Stimulated activated CD4-positive, alpha-beta T cell treated with anti-CD3 and anti-CD28 coated beads, Interleukin-1b, Interleukin-23, amount 100 ng/mL, for 1 hour (primary cell): ENCODE measurements at places on chromosomes 4 and X.

GRCh38 chrX:101450085-101450484 lies 35.2 kb upstream of the ARMCX4 start:
- no peak for DNase-seq

DNA sequence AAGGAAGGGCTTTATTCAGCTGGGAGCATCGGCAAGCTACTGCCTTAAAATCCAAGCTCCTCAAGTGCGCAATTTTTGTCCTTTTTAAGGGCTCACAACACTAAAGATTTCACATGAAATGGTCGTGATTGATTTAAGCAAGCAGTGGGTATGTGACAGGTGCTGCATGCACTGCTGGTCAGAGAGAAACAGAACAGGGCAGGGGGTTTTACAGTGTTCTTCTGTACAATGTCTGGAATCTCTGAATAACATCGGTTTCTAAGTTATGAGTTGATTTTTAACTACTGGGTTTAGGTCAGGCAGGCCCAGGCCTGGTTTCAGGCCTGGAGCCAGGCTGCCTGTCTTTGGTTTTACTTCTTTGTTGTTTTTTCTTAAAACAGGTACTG lies 6.0 kb downstream of the UGT2B17 start:
- no peak for DNase-seq

DNA sequence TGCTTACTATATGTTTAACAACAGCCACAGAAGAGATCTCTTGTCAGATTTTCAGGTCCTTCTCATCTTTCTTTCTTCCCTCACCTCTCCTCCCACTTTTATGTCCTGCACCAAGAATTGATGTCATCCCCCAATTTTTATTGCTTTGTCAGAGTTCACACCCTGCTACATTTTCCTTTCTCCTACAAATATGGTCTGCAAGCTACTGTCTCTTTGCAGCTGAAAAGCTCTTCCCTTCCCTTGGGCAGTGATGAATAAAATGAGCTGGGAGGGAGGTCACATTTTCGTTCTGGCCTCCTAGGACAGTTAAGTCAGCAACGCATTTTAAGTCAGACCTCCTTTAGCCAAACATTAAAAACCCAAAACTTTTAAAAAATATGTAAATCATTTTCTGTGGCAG lies 26.7 kb upstream of the VEGFD start:
- DNase-seq = no peak

- no peak for DNase-seq
Observed at GRCh38 chr4:41172786-41173185, 41.6 kb downstream of the APBB2 start.

DNA sequence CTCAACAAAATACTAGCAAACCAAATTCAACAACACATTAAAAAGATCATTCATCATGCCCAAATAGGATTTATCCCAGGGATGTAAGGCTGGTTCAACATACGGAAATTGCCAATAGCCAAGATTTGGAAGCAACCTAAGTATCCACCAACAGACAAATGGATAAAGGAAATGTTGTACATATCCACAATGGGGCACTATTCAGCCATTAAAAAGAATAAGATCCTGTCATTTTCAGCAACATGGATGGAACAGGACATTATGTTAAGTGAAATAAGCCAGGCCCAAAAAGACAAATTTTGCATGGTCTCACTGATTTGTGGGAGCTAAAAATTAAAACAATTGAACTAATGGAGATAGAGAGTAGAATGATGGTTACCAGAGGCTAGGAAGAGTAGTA lies 82.0 kb upstream of the FAM241A start:
- no peak for DNase-seq

DNA sequence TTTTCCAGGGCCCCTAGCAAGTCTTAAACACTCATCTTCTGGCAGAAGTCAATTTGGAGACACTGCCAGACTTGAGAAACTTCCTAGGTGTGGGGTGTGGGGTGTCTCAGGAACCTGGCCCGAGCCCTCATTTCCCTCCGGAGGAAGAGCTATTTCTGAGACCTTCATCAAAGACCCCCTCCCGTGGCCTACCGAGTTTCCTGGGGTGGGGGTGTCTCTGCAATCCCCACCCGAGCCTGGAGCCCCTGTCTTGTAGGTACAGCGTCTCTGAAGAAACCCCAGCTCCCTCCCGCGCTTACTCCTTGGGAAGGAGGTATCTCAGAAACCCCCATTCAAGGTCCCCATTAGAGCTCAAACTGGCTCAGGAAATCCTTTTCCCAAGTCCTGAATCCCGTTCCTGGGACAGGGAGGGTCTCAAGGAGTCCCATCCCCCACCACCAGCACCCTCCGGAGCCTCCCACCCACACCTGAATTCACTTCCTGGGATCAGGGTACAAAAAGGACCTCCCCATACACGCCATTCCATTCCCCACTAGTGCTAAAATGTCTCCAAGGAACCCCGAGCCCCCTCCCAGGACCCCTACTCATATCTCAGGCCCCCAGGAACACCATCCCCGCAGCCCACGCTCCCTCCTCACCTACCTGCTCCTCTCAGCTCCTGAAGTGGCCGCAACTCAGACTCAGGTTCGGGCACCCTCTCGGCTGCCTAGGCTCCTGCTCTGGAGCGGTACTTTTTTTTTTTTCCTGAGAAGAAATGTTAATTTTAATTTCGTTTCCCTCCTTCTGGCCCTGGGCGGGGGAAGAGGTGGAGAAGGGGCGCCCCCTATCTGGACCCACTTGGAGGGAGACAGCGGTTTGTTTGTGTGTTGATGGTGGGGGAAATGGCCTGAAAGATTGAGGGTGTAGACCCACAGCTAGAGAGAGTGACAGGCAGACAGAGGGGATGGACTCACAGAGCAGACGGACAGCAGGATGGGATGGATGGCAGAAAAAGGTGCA lies 1.1 kb downstream of the SLC38A5 start:
- peak; percentile 17 for DNase-seq

- no peak for DNase-seq
Observed at GRCh38 chrX:74467656-74468055, 46.4 kb downstream of the SLC16A2 start.

- DNase-seq = no peak
Observed at GRCh38 chr4:176288020-176288419, 19.0 kb upstream of the ASB5 start.

DNA sequence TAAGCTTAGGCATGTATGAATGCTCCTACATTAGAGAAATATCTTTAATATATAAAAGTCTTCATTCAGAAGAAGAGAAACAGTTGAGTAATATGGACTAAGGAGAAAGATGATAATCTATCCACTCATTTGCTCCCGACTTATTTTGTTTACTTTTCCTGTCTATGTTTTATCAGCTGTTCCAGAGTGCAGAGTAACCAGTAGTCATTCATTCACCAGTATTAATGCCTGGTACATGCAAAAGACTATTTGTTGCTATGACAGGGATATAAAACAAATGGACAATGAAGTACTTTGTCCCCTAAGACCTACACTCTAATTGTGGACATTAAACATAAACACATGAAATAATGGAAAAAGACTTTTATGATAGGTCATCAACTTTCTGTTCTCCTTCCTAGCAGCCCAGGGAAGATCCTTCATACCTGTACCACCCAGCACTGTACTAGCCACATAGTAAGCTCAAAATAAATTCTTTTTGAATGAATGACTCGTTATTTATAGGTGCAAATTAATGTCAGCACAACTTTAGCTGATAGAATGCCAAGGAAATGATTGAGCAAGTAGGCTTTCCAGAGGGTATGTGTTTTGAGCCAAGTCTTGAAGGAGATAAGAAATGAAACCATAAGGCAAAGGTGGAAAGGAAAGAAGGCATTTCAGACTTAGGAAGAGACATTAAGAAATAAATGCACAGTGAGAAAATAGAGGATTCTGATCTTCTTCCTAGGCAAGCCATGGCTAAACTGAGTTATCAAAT lies 45.0 kb upstream of the IL13RA1 start:
- DNase-seq = no peak

DNA sequence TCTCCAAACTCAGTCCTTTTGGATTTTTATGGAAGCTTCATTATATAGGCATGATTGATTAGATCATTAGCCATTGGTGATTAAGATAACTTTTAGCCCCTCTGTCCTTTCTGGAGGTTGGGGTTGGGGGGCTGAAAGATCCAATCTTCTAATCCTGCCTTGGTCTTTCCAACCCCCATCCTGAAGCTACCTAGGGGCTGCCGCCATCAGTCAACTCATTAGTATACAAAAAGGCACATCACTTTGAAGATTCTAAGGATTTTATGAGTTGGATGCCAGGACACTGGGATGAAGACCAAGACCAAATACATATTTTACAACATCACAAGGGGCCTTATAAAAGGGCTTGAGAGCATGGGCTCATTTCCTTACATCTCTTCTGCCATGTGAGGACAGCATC lies 47.5 kb downstream of the CYTL1 start:
- no peak for DNase-seq

DNA sequence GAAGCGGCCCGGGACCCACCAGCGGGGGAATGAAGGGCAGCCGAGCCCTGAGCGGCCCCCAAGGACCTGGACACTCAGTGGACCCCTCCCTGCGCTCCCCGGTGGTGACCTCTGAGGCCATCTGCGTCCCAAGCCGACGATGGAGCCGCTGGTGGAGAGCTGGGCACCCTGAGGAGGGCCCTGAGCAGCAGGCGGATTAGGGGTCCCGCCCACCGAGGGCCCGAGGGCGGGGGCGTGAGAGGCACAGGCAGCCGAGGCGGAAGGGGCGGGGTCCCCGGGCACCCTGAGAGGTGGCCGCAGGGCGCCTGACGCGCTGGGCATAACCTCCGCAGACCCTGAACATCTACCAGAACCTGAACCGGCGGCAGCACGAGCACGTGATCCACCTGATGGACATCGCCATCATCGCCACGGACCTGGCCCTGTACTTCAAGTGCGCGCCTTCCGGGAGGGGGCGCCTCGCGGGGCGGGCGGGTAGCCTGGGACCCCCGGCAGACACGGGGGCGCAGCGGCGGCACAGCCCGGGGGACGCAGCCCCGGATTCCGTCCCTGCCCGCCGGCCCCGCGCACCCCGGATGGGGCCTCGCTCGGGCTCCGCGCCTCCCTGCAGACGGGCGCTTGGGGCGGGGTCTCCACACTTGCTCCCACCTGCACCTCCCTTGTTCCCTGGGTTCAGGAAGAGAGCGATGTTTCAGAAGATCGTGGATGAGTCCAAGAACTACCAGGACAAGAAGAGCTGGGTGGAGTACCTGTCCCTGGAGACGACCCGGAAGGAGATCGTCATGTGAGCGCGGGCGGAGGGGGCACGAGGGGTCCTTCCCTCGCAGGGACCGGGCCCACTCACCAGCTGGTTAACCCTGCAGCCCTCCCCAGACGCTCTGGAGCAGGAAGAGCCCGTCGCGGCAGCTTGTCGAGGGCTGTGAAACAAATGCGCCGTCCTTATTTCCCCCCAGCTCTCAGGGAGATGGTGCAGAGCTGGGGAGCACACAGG lies 10.3 kb downstream of the ATP5ME start:
- no peak for DNase-seq

DNA sequence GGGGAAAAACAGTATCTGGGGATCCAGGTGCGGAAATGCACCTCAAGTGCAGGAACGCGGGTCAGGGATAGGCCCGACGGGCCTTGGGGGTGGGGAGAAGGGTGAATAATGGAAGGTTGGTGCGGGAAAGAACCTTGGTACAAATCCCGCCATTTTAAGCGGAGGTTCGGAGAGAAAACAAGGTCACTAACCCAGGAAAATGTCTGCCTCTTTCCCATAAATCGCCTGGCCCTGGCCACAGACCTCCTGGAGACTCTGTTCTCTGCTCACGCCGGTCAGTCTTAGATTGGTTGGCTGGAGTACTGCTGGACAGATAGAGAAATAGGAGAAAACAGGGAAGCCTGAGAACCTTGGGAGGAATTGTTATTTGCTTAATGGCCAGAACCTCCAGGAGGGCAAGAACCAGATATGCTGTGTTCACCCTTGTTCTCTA lies 897 bp upstream of the FBXL5 start:
- DNase-seq = no peak

DNA sequence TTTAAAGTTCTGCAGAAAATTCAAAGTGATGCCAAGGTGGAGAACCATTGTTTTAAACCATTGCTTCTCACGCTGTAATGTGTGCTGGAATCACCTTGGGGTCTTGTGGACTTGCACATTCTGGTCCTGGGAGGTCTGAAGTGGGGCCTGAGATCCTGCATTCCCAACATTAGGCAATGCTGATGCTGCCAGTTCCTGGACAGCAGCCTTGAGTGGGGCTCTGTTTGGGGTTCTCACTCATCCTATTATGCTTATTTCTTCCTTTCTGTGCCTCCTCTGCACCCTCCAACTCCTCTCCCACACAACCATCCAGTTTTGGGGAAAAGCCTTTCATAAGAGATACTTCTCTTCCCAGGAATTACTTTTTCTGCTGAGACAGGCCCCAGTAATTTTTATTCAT lies 44.2 kb upstream of the RASSF6 start:
- no peak for DNase-seq

- DNase-seq = no peak
Observed at GRCh38 chr4:33930497-33930896, 2313.8 kb downstream of the ARAP2 start.

GRCh38 chrX:31580227-31580626 lies 508.4 kb upstream of the FTHL17 start:
- DNase-seq = no peak

DNA sequence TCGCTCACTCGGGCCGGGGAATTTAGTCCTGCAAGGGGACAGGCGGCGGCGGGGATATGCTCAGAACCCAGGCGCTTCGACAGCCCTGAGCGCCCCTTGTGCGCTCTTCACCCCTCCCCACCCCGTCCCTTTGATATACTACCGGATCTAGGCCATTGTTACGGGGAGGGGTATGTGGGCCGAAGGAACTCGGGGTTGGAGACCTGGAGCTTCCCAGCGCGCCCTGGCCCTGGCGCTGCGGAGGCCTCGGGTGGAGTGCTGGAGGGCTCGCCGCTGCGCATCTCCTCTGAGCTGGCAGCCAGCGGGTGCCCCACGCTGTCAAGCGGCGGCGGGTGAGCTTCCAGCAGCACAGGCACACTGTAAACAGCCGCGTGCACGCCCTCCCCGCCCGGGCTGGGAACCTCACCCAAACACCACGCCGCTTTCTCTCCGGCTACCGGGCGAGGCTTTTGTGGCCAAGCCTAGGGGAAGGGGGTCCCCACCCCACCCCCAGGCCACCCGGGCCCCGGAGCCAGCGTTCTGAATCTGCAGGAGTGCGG lies 54.5 kb upstream of the BCOR start:
- no peak for DNase-seq

DNA sequence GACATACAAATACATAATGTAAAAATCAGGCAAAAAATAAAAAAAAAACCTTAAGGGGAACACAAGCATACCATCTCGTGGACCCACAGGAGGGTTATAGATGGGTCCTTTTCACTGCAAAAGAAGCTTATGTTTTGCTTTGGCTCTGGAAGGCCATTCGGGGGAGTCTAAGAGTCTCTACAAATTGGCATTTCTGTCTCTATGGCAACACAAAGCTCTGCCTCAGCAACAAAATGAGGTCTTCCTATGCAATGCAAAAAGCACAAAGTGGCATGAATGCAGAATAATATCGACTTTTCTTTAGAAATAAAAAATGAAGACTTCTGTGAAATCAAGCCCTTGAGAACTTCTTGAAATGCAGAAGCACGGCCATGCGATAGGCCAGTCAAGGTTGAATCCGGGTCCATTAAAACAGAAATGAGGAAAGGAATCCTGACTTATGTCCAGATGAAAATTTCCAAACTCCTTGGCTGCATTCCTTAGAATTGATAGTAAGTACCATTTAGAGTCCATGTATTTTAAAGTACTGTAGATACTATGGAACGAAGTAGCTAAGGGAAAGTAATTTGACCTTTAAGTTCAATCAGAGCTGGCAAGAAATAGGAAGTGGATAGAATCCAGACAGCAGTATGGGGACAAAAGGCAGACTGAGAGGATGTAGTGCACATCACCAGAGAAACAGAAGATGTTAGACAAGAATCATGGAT lies 63.7 kb upstream of the PDLIM3 start:
- DNase-seq = no peak

GRCh38 chr4:87232216-87232615 lies 11.8 kb upstream of the KLHL8 start:
- no peak for DNase-seq

GRCh38 chrX:30939928-30940327 lies 50.9 kb upstream of the TAB3 start:
- no peak for DNase-seq
